ENCODE measurements at places on chromosomes 4 and X.

DNA sequence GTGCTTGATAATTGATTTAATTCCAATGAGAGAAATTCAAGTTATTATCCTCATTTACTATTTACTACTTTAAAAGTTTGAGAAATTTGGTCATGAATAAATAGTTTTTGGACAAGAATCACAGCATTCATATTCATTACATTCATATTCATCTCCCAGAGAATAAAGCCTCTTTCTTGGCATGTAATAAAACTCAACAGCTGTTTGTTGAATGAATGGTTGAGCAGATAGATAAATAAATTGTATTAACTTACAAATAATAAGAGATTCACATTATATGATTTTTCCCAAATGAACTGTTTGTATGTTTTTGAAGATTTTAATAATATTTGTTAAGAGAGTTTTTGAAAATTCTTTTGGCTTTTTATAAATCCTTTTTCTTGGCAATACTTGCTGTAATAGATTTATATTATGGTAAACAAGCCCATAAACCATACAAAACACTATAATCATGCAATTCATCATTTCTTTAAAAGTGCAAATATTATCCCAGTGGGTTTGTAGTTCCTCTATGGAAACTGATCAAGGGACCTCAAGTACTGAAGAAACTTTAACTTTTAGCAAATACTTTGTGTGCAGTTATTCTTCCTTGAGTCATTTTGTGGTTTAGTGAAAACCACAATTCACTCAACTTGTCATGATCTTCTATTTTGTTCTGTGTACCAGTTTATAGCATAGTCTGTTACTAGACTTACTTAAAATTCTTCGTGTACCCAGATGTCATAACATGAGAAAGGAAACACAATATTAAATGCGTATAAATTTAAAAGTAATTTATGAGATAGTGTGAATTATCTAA is 371.8 kb downstream of the ADGRL3 start:
- no peak for DNase-seq

DNA sequence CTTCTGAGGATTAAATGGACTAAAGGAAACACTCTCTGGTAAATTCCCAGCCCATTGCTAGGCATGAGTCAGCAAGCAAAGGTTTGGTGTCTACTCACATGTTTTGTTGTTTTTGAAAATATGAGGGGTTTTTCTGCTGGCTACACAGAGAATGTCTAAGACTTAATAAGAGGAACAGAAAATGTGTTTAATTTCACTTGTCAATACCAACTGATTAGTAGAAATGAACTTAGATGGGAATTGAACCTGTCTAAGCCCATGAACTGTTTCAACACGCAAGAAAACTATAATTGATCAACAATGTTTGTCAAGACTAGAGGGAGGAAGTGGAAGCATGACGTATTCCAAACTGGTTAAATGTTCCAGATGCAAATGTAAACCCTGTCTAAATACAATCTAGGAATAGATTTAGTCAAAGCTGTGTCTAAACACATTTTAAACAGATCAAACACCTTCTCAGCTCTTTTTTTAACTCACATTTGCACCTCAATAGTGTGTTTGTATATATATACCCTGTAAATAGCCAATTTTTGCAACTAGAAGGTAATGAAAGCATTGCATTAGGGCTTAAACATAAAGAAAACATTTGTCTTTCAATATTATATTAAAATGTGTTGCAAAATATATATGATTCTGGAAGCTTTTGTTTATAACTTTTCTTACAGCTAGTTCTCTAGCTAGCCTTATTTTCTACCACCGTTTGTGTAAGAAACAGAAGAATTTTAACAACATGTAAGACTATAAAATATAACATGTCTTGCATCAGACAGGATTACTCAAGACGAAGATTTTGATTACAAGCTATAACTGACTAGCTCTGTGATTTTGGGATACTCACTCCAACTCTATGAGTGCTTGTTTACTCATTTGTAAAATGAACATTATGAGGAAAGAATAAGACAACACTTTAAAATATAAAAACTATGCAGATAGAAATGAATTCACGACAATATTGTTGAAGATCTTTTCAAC is 607.8 kb downstream of the FSTL5 start:
- DNase-seq = no peak

GRCh38 chr4:135775909-135776308 is 1574.3 kb upstream of the PABPC4L start:
- DNase-seq = no peak

DNA sequence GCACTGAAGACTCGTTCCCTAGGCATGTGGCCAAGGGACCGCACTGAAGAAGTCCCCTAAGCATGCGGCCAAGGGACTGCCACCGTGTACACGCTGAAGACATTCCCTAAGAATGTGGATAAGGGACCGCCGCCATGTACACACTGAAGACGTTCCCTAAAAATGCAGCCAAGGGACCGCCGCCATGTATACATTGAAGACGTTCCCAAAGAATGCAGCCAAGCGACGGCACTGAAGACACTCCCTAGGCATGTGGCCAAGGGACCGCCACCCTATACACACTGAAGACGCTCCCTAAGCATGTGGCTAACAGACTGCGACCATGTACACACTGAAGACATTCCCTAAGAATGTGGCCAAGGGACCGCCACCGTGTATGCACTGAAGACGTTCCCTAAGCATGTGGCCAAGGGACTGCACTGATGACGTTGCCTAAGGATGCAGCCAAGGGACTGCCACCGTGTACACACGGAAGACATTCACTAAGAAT is 31.5 kb downstream of the DHRSX start:
- DNase-seq = no peak

DNA sequence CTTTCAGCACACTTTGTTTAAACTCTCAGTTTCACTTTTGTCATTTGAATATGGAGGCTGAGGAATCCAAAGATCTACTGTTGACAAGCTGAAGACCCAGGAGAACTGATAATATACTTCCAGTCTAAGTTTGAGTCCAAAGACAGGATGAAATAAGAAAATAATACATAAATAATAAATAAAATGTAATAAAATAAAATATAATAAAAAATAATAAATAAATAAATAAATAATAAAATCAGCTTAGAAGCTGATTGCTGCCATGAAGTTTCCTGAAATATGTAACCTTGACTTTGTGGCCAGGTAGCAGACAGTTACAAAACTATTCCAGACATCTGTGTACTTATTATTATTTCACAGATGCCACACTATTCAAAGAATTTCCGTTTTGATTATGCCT is 55.0 kb downstream of the NPY2R start:
- DNase-seq = no peak

GRCh38 chr4:20041839-20042407 is 209.8 kb upstream of the SLIT2 start:
- no peak for DNase-seq

DNA sequence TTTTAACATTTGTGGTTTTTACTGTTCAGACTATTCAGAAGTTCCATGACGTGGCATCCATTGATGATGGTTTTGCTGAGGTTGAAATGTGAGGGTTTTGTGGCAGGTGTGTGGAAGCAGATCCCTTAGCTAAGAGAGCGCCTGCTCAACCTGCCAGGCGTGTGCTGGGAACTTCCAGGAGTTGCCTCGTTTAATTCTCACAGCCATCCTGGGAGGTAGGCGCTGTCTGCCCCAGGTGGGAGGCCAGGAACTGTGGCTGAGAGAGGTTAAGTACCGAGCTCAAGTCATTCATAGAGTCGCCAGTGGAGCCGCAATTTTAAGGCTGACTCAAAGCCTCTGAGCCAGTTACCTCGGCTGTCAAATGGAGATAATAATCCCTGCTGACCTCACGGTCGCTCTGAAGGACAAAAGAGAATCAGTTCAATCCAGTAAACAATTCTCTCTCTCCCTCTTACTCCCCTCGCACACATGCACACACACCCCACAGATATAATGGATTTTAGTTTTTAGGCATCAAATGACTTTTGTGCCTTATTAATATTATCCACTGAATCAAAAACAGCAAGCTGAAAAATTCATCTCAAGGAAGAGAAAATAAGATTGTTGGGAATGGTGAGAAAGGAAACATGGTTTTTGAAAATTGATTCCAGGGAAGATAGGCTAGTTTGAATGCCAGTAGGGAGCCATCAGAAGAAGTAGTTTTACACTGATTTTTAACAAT is 171.3 kb downstream of the PTTG2 start:
- peak; percentile 69 for DNase-seq

- no peak for DNase-seq
These were observed 6.1 kb downstream of the FGF2 start for GRCh38 chr4:122832732-122833131.

GRCh38 chr4:104500442-104500841 is 5.7 kb upstream of the CXXC4 start:
- no peak for DNase-seq

GRCh38 chr4:94995684-94996394 is 238.1 kb downstream of the BMPR1B start:
- DNase-seq = no peak

GRCh38 chrX:155841232-155841631 is 39.9 kb upstream of the VAMP7 start:
- no peak for DNase-seq

DNA sequence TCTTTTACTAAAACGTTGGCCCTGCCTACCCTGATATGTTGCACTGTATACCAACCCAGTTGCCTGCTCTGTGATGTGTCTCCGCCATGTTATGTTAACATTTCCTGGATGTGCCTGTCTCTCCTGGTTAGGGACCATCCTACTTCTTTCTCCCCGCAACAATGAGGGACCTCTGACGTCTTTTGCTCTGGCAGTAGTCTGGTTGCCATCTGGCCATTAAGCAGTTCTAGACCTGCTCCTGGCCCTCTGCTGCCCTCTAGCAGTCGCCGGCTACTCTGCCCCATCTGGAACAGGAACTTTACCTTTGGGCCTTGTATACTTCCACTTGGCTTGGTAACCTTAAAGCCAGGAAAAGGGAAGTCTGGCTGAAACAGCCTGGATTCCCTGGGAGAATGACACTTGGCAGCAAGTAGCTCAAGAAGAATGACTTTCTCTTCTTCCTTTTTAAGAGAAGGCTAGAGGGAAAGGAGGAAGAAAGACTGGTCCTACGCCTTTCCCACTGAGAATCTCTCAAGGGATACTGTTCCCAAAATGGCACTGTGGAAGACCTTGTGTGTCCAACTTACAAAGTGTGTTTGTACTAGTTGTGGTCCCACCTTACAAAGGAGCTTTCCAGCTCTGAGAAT is 63.5 kb downstream of the GPC3 start:
- DNase-seq = peak; percentile 34

GRCh38 chrX:45196701-45197100 is 4.0 kb downstream of the DIPK2B start:
- DNase-seq = no peak

DNA sequence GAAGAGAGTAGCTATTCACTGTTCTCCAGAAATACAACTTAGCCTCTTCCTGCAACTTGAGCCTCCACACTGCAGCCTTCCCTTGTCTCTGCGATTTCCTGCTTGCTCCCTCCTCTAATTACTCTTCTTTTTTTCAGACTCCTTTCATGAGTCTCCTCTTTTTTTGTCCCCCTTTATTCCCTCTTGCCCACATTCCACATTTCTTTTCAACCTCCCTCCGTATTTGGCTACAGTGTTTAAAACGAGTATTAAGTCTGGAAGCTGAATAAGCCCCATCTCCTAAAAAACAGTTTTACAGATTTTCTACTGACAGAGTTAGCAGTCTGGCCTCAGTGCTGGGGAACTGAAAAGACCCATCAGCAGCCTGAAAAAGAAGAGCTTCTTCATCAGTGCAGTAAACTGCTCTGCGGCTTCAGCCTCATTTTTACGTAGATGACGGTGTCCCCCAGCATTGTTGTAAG is 141.5 kb downstream of the TENM3 start:
- DNase-seq = no peak

DNA sequence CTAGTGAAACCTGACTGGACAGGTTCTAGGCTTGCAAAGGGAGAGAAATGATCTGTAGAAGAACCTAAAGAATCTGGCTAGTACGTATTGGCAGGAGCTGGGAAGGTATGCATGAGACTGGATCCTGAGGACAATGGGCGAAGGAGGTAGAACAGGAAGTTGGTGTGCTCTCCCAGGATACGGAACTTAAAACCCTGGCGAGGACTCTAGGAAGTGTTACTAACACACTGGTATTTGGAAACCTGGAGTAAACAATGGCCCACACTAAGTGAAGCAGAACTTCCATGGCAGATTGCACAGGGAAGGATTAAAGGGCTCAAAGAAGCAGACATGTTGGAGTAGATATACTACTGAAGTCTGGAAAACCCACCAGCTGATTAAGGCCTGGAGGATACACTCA is 9.1 kb downstream of the SYN1 start:
- DNase-seq = no peak

- peak; percentile 74 for DNase-seq
These were observed 18.5 kb downstream of the OTUD5 start for GRCh38 chrX:48938721-48939425.

- no peak for DNase-seq
These were observed 77.5 kb downstream of the HTRA3 start for GRCh38 chr4:8346838-8347605.

DNA sequence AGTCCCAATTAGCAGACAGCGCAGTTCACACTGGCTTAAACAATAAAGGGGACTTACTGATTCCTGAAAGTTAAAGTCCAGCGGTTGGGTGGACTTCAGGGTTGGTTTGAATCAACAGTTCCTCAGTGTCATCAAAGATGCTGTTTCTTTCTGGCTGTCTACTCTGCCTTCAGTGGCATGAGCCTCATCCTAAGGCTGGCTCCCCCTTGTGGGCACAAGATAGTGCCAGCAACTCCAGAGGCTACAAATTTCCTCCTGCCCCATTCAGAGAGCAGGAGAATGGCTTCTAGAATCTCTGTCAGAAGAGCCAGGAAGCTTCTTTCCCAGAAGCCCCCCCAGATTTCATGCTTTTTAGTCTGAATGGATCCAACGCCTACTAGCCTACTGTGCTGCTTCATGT is 82.4 kb upstream of the MTM1 start:
- DNase-seq = no peak

DNA sequence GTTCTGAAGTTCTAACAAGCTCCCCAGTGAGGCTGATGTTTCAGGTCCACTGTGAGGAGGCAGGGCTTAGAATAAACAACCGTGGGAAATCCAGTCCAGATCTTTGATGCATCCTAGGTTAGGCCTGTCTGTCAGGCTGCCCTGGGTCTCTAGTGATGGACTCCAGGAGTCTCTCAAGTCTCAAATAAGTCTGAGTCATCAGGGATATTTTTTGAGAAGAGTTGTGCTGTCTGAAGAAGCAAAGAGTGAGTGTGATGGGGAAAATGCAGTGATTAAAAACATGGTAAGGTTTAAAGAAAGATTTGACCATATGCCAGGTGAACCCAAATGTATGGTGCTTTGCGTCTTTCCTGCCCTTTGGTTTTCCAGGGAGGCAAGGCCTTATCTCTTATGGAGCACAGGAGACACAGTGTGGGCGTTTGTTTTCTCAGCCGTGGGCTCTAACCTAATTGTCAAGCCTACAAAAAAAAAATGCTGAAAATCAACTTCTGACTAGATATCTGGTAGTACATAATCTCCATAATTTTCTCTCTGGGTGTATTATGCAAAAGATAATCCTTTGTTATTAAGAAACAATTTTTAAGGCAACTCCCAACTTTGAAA is 100.7 kb downstream of the PTTG2 start:
- DNase-seq = no peak

- DNase-seq = no peak
These were observed 143.5 kb upstream of the MAMLD1 start for GRCh38 chrX:150219374-150220185.

GRCh38 chr4:12439633-12440305 is 1011.1 kb upstream of the HS3ST1 start:
- no peak for DNase-seq

- no peak for DNase-seq
These were observed 59.2 kb upstream of the TMEM164 start for GRCh38 chrX:109943740-109944092.

Measured in activated CD4-positive, CD25-positive, alpha-beta regulatory T cell treated with anti-CD3 and anti-CD28 coated beads, Interleukin-2, amount 50 U/mL, for 72 hours (primary cell).